ENCODE measurements at places on chromosomes 11 and 22.
A peak's percentile ranks its signal among the peaks of the same experiment; 100 is the strongest.

GRCh38 chr11:115760461-115761320 is 256.5 kb upstream of the CADM1 start:
- DNase-seq: no peak

DNA sequence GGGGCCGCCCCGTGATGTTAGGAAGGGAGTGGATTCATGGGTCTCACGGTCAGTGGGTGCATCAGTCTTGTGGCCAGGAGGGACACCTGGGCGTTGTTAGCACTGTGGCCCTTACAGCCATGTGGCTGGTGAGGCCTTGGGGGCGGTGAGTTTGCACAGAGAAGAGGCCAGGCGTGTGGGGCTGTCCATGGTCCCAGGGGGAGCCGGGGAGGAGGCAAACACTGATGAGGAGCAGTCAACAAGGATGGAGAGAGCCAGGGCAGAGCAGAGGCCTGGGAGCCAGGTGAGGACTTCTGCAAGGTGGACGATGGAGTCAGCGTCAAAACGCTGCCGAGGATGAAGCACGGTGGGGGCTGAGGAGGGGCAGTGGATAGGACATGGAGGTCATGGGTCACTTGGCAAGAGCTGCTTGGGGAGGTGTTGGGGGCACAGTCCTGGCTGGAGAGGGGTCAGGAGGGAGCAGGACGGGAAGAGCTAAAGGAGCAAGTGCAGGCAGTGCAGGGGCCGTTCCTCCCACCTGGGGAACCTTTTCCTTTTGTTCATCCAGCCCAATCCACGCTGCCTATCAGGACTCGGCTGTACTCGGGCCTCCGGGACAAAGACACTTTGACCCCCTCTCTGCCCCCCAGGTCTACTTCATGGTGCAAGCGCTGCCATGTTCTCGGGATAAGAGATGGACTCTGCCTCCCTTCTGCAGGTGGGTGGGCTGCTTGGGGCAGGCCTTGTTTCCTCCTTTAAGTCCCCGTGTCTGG is 801.1 kb downstream of the TBC1D22A start:
- DNase-seq: no peak

DNA sequence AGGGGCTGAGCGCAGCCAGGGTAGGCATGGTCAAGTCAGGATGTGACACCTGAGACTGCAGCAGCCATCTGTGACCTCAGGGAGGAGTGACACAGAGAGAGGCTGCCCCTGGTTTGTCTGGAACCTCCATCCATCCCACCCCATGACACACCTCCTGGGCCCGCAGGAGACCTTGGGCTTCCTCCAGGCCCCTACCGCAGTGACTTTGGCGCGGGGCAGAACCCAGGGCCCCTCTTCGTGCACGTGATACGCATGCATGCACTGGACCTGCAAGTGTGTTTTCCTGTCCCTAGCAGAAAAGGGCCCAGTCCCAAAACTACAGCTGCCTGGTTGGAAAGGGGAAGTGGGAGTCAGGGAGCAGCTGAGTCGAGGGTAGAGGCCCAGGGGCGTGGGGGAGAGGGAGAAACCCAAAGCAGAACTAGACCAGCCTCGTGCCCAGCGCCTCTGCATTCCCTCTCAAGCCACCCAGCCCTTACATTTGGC is 7.9 kb upstream of the CYTH4 start:
- no peak for DNase-seq

DNA sequence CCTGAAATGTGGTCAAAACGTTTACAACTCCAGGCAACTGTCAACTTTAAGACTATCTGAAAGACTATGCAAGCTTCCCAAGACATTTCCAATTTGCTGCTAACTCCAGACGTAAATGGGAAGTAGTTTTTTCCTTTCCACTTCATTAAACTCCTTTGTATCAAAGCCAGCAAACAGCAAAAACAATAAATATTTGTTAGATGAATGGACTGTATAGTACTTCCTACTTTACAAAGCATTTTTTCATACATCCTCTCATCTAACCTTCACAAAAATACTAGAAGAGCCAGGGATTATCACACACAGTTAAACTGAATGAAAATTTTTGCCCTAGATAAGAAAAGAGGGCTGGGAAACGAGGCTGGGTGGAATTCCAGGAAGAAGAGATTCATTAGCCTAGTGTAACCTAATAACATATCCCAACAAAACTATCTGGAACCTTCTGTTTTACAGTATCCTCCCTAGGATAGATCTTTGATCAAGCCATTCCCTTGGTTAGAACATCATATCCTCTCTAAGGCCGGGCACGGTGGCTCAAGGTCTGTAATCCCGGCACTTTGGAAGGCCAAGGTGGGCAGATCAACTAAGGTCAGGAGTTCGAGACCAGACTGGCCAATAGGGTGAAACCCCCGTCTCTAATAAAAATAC is 10.4 kb downstream of the NUP98 start:
- peak; percentile 14 for DNase-seq

GRCh38 chr22:45254388-45254787 is 13.7 kb upstream of the KIAA0930 start:
- no peak for DNase-seq

GRCh38 chr22:32079130-32080089 is 36.3 kb downstream of the SLC5A1 start:
- peak; percentile 77 for DNase-seq

GRCh38 chr11:121513807-121514206 is 61.0 kb upstream of the SORL1-AS1 start:
- DNase-seq: no peak

DNA sequence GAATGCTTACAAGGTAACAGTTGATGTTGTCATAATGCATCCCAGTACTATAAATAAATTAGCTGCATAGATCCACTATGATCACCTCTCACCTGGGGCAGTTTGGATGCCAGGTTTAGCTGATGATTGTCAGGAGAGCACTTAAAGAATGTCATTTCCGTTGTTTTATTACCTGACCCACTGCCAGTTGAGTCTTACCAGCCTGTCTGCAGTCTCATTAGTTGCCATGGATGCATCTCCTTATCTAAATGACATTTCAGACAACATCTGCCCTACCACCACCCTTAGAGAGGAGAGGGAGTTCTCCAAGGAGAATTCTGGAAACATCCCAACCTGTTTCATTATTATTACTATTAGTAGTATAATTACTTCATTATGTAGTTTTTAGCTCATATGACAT is 339.1 kb upstream of the API5 start:
- no peak for DNase-seq

DNA sequence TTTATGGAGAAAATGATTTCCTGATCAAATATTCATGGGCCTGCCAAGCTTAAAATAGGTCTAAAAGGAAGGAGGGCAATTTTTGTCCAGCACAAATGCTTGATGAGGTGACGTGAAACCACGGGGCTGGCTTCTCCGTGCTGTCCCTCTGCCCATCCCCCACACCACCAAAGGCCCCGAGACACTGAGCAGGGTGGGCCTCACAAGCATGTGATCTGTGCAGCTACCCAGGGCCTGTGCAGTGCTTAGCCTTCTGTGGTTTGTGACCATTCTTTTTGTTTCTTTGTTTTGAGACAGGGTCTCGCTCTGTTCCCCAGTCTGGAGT is 94.8 kb upstream of the RTL6 start:
- DNase-seq: no peak

DNA sequence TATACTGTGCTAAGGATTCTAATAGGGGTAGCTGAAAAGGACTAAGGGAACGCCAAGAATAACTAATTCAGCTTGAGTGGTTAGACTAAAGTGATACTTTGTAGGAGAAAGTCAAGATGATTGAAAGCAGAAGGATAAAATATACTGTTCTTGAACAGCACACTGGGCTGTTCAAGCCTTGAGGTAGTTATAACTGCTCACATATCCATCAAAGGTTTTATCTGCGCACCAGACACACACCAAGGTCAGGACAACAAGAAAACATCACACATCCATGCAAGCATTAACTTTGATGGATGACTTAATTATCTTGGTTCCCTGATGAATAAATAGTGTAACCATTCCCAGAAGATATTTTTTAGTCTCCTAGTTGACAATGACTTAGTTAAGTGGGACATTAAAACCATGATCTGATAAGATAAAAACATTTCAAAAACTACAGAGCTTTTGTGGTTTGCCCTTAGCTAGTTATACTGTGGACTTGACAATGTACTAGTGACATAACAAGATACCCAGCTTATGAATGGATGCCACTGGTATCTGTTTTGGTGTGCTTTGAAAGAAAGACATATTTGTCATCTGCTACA is 728.9 kb downstream of the JRKL start:
- DNase-seq: no peak

GRCh38 chr11:8810540-8811301 is 100.3 kb upstream of the AKIP1 start:
- peak; percentile 91 for DNase-seq

DNA sequence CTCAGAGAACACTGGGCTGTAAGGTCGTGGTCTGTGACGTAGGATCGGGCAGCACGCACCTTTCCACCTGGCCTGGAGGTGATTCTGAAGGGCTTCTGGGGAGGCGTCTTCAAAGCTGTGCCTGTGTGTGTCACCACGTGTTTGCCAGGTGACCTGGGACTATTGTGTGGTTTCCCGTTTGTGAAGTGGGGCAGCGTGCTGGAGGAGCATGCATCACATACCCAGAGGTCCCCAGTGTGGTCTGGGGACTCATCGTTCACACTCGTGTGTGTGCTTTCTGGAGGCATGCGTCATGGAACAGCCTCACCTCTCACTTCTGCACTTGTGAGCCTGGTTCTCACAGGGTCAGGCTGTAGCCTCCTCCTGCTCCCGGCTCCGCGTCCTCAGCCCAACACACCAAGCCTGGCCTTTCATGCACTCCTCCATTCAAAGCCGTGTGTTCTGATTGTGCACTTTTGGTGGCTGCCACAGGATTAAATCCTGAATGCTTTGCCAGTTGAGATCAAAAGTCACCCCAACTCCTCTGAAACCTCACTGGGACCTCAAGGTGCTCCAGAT is 106.3 kb downstream of the KCNQ1OT1 start:
- peak; percentile 3 for DNase-seq

DNA sequence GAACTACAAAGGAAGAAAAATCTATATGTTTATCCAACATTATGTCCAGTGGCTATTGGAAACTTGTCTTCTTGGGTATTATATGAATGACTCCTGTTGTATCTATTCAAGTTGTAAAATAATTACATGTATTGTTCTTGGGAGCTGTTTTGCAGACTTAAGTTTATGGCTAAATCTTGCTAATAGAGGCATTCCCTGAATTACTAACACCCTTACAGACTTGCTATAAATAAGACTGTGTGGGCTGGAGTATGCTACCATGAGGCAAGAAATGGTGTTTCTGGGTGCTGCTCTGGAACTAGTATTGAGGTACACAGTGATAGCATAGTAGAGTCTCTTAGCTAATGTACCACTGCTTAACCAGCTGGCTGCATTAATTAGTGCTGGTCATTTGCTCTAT is 155.1 kb downstream of the HIPK3 start:
- peak; percentile 14 for DNase-seq

DNA sequence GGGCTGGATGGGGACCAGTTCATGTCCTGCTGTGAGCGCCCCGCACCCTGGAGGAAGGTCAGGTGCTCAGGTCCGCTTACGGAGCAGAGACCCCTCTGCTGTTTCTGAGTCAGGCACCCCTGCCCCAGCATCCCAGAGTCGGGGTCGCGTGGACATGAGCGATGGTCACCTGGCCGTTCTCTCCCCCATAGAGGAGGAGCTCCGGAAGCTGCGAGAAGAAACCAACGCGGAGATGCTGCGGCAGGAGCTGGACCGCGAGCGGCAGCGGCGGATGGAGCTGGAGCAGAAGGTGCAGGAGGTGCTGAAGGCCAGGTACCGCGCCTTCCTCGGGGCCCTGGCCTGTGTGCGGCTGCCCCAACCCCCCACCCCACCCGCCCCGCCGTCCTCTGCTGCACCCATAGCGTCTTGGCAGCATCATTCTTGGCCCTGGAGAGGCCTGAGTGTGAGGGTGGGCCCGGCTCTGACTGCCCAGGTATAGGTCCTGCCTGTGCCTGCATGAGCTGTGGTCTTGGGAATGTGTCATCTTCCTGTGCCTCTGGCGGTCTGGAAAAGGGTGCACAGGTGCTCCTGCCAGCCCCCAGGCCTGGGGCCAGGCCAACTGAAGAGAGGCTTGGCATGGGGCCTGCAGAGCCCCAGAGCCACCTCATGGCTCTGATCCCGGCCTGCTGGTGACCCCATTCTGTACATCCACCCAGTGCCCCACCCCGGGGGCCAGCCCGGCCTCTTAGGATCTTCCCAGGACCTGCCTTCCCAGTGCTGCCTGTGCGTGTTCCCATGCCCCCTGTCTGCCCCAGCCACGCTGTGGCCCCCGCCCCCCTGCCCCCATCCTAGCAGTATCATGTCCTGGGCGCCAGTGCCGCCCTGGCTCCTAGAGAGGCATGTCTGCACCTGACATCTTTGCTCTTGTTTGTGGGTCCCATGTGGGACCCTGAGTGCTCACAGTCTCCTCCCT is 38.1 kb downstream of the GRAMD4 start:
- no peak for DNase-seq

GRCh38 chr11:13009921-13010748 is 1.0 kb downstream of the RASSF10 start:
- DNase-seq: peak; percentile 20

GRCh38 chr11:46417711-46418110 is 26.1 kb upstream of the CHRM4 start:
- DNase-seq: no peak
